ENCODE measurements at places on chromosomes 3 and 15.

DNA sequence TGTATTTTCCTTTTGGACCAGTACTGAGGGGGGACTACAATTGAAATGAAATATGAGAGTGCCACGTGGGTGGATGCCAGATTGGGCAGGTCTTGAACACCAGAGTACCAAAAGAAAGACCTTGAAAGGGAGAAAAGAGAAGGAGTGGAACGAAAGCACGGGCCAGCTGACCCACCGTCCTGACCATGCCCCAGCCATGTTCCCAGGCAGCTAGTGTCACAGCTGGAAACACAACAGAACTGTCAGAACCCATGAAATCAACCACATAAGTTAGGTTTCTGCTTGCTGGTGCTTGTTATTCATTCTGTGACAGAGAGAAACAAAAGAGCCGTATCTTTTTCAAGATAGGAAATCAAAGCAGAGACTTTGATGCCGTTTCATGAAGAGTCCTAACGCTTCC, 268.8 kb downstream of the MEX3B start:
- DNase-seq, result no peak

GRCh38 chr15:57752436-57752835, 45.9 kb downstream of the POLR2M start:
- no peak for DNase-seq

DNA sequence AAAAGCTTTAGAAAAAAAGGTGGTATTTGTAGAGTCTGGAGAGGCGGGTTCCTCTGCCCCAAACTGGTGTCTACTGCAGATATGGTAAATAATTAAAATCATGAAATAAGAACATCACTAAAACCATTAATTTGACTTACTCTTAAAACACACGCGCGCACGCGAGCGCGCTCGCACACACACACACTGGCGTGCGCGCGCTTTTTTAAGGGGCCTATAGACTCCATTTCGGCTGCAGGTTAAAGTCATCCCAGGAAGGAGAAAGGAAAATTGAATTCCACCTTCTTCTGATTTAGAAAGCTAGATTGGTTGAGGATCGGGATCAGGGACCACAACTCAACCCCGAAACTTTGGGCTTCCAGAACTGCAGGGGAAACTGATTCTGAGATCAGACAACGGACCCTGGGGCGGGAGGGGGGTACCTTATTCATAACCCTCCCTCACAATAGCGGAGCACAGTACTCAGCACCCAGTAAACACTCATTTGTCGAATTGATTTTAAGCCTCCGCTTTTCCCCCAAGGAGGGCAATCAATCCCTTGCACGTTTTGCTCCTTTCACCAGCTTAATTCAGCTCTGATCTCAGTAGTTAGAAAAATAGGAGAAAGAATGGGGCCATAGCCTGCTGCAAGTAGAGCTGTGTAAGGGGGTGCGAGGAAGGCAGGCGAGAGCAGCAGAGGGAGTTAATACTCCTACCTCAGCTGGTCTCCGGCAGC, 509 bp upstream of the LRRC3B start:
- peak; percentile 26 for DNase-seq

DNA sequence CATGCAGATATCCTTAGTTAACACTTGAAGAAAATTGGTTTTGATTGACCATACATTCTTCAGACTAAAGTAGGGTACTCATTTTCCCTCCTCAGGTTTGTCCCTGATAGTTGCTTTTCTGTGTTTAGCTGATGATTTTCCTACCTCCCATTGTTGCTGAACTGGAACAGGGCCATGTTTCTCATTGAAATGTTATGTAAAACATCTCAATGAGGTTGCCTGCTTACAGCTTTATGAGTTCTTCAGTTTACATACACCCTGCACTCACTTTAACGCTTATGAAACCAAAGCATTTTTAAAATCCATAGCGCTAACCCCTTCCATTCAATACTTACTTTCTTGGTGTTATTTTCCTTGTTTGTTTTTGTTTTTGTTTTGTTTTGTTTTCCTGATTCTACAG, 61.9 kb downstream of the HMG20A start:
- DNase-seq, result no peak

DNA sequence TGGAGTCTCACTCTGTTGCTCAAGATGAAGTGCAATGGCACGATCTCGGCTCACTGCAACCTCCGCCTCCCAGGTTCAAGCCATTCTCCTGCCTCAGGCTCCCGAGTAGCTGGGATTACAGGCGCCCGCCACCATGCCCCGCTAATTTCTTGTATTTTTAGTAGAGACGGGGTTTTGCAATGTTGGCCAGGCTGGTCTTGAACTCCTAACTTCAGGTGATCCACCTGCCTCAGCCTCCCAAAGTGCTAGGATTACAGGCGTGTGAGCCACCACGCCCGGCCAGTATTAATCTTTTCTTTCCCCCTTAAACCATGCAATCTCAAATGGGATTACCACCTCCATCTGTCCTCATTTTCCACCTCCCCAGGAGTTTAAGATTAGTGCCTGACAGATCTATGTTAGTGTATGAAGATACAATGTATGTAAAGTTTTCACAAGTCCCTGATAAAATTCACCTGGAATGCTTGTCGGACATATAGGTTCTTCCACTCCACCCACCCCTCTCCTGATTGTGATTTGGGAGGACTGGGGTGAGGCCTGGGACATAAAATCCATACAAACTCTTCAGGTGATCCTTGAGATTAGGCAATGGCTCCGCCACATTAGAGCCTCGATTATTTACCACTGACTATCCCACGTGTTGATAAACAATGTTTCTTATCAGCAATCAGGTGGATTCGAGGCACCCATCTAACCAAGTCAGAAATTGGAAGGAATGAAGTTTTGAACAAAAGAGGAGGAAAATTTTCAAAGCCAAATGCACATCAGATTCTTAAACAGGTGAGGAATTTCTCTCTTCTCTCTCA, 1.2 kb downstream of the PARL start:
- no peak for DNase-seq

GRCh38 chr3:50166620-50167019, 11.5 kb downstream of the SEMA3F start:
- no peak for DNase-seq

DNA sequence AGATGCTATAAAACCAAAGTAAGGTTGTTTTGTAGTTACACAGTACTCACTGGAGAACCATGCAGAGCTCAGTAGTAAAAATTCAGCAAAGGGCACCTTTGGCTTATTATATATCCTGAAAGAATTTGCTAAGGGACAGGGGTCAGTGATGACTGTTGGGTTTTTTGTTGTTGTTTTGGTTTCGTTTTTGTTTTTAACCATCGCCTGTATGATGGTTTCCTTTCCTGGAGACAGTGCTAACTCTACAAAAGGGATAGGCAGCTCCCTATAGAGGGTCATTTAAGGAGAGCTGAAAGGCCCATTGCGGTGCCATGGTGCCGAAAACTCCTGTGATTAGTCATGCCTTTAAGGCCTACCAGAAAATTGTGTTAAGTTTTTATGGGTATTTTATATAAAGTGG, 118.2 kb upstream of the GOLIM4 start:
- no peak for DNase-seq

GRCh38 chr3:38117748-38118420, 19.0 kb downstream of the ACAA1 start:
- DNase-seq, result peak; percentile 28

DNA sequence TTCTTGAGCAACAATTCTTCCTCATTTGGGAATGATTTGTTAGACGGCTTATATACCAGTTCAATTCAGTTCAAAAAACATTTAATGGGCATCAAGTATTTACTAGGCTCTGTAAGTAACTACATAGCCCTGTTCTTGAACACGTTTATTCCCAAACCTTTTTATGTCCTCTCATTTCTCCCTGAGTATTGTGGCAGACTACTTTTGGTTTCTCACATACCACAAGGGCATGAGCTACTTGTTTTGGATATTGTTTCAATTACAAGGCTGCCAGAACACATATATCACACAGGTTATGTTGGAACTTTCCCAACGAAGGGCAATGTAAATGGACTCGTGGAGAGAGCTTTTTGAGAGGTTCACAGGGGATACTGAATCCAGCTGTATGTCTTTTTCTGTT, 363.8 kb upstream of the NAALADL2 start:
- no peak for DNase-seq

- no peak for DNase-seq
Observed at GRCh38 chr15:91413142-91413541, 313.1 kb downstream of the SV2B start.

GRCh38 chr15:36761132-36761847, 181.9 kb downstream of the CDIN1 start:
- no peak for DNase-seq

DNA sequence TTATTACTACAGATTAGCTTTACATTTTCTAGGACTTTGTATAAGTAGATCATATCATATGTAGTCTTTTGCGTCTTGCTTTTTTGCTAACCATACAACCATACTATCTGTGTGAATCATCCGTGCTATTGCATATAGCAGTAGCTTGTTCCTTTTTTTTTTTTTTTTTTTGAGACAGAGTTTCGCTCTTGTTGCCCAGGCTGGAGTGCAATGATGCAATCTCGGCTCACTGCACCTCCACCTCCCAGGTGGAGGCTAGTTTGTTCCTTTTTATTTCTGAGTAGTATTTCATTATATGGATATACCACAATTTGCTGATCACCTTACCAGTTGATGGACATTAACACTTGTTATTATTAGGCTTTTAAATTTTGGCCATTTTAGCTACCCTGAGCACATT, 54.5 kb upstream of the TBL1XR1 start:
- DNase-seq, result no peak

GRCh38 chr3:159624616-159625015, 364.0 kb upstream of the IL12A start:
- DNase-seq, result no peak

DNA sequence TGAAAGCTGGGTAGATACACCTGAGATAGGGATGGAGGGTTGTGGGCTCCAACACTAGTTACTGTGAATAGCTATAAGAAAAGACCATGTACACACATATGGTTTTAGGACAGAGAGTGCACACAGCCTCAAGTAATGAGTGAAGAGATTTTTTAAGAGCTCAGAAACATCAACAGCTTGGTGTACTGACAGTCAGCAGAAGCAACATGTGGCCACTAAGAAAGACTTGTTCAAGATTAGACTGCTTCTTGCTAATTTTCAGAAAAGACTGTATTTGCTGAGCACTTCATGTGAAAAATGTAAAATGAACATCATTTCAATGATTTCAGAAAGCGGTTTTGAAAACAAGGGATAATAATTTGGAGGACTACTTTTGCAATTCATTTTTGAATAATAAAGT, 10.3 kb downstream of the ANKRD28 start:
- DNase-seq, result no peak

DNA sequence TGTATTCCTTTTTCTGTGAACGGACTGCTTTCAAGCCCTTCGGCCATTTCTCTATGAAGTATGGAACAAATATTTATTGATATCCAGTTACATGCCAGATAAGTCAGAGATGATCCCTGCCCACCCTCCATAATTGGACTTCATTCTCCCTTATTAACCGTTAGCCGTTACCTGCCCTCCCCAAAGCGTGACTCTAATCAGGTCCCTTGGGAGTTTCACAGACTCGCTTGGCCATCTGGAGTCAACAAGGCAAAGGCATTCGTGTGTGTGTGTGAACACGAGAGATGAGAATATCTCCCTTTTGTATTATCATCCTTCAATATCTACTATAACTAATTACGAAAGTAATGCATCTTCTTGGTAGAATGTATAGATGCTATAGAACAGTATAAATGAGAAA, 314.5 kb downstream of the TLE3 start:
- no peak for DNase-seq

- DNase-seq, result no peak
Observed at GRCh38 chr3:121496786-121497185, 49.0 kb downstream of the POLQ start.

- no peak for DNase-seq
Observed at GRCh38 chr3:111588527-111588926, 6.6 kb downstream of the ZBED2 start.

DNA sequence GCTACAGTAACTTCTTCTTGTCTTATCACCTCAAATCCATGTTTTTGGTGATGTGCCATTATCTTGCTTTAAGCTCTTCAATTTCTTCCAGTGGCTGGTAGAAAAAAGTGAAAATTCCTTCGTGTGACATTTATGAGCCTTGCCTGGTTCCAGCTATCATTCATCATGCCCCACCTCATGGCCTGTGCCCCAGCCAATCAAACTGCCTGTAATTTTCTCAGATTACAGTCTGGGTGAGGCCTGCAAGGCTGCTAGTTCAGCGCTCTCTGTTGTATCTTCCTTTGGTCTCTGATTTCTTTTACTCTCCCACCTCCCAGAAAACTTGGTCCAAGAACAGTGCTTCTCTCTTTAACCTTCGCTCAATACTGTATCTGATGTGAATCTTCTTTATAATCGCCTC, 249.3 kb upstream of the ZNF717 start:
- DNase-seq, result no peak

DNA sequence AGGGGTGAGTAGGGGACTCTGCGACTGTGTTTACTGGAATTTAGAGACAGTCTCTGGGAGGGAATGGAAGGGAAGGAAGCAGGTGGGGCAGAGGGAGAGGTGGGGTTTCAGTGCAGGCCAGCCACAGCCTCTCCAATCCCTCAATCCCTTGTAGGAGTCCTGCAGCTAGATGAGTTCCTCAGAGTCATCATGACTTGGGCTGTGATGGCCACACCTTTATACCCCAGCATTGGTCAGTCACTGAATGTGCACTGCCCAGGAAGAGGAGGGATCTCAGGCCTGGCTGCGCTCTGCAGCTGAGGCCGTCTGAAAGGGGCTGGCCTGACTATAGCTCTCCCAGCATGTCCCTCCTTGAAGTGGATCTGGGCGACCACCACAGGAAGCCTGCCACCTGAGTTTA, 67.3 kb upstream of the GLCE start:
- DNase-seq, result no peak

DNA sequence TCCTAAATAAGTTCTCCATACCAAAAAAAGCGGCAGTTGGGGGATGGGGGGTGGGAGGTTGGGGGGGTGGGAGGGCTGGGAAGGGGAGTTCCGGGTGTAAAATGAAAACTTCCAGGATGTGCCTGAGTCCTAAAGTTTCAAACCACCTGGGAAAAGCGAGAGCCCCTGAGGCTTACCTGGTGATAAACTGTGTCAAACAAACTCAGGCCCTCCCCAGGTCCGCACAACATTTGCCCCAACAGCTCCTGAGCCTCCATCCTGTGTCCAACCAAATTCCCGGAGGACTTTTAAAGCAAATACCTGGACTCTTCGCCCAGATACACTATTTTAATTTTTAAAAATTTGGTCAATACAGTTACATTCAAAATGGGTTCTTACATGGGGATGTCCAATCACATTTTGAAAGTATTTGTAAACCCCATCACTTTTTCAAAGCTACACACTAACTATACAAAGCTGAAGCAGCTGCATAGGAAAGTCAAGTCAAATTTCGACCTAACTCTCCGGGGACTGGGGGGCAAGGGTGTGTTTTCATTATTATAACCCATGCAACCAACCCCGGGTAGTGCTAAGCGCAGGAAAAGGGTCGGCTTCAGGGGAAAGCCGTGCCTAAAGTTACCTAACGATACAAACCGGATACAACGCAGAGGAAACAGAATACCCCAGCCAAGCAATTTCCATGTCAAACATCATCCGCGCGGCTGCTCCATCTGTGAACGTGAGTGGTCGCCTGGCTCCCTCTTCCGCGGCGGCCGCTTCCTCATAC, 685 bp upstream of the FOXB1 start:
- no peak for DNase-seq

- no peak for DNase-seq
Observed at GRCh38 chr3:114033721-114034120, 22.6 kb downstream of the CCDC191 start.
